ENCODE measurements at places on chromosomes 16 and 17.

DNA sequence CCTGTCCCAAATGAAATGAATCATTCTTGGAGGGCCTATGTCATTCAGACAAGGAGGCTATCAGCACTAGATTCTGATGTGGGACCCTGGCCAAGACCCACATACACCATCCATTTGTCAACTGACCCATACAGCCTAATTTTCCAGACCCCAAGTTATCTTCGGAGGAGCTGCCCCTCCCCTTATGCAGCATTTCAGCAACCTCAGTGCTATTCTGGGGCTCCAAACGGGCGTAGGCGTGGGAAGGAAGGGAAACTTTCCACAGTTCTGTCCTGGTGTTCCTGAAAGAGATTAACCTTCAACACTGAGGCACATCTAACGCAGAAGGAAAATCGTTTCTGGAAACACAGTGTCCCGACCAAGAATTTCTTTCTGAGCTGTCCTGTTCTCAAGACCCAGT is 86.7 kb downstream of the MYH11 start:
- no peak for DNase-seq

- DNase-seq, result no peak
Observed at GRCh38 chr16:67661101-67661761, 471 bp downstream of the PARD6A start.

DNA sequence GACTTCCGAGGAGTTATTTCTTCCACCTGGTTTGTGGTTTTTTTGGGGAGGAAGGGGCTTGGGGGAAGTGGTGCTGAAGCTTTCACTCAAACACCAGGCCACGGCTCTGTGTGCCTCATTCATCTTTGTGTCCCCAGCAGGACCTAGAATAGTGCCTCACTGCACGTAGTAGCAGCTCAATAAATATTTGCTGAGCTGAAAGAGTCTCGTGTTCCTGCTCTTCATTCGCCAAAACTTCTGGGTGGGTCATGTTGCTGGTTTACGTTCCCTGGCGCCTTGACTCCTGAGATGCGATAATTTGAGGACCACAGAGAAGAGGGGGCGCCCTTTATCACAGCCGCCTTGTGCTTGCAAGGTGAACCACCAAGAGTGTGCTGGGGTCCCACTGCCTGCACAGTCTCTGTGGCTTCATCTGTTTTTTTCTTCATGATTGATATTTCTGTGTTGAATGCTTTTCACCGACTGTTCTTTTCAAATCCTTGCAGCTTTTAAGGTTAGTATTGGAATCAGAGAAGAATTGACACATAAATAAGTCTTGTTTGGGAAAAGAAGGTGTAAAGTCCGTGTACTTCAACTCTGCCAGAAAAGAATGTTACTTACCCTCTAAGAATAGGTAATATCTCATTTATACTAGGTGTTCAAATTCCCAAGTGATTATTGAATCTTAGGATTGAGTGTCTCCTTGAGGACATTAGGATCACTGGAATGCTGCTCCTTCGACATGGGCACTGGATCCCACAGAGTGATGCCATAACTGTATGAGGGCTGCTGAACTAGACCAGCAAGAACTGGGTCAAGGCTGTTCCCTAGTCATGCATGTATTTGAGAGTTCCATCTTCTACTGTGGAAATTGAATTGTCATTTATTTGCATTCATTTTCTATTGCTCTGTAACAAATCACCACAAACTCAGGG is 92.7 kb upstream of the CLEC18A start:
- DNase-seq, result no peak

DNA sequence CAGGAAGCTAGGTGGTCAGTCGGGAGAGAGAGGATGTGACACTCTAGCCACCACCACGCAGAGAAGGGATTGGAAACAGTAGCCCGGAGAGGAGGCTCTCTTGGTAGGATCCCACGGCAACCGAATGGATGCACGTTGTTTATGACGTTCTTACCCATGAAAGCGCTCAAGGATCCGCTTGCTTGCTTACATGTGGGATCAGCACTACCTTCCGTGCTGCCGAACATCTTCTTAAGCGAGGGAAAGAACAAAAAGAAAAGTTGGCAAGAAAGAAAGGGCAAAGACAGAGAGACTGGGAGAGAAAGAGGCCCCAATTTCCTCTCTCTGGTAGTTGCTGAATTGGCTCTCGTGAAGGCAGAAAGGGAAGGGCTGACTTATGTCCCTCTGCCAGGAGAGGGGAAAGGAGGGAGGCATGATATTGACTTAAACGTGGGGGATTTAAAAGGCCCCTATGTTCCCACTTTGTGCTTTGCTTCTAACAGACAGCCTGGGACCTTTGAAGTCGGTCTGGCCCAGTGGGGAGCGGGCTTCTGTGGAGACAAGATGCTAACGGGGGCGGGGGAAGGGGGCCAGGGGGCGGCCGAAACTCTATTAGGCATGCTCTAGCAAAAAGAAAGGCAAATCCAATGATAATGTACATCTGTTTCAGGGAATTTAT is 35.4 kb downstream of the SNX20 start:
- DNase-seq, result no peak

DNA sequence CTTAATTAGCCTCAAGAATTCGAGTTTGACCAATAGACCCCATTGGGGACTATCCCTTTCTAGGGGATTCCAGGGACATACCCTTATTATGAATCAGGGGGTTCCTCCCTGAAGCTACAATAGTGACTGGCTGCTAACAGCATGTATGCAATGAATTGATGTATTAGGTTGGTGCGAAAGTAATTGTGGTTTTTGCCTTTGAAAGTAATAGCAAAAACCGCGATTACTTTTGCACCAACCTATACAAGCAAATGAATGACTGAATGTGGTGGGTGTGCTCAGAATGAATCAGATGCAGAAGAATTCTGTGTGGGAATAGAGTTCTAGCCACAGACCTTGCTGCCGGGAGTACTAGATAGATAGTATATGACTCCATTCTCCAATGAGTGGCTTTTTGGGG is 76.7 kb downstream of the HLF start:
- no peak for DNase-seq

DNA sequence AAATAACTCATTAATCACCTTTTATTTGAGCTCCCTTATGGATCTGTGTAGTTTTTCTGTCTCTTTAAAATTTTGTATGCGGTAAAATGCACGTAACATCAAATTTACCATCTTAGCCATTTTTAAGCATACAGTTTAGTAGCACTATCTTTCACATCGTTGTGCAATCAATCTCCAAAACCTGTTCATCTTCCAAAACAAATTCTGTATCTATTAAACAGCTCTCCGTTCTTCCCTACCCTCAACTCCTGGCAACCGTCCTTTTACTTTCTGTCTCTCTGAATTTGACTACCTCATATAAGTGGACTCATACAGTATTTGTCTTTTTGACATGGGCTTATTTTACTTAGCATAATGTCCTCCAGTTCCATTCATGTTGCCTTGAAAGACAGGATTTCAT is 100.5 kb downstream of the NF1 start:
- DNase-seq, result no peak
